ENCODE measurements at places on chromosomes 3 and 15.
A peak's percentile ranks its signal among the peaks of the same experiment; 100 is the strongest.

DNA sequence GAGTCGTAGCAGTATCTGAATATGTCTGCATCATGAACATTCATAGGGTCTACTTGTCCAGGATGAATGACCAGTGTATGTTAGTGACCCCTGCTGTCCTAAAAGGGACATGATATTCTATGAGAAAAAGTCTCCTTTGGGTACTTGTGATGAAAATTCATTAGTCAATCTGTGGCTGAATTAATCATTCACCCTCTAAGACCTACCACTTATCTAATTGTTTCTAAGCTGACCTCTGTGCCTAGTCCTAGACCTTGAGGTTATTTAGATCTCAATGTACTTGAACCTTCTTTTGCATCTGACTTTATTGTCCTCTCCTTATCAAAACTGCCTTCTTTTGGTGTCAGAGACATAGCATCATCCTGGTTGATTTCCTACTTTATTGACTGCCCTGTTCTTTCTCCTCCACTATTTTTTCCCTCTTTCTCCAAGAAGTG is 799.3 kb downstream of the DIPK2A start:
- DNase-seq: no peak

DNA sequence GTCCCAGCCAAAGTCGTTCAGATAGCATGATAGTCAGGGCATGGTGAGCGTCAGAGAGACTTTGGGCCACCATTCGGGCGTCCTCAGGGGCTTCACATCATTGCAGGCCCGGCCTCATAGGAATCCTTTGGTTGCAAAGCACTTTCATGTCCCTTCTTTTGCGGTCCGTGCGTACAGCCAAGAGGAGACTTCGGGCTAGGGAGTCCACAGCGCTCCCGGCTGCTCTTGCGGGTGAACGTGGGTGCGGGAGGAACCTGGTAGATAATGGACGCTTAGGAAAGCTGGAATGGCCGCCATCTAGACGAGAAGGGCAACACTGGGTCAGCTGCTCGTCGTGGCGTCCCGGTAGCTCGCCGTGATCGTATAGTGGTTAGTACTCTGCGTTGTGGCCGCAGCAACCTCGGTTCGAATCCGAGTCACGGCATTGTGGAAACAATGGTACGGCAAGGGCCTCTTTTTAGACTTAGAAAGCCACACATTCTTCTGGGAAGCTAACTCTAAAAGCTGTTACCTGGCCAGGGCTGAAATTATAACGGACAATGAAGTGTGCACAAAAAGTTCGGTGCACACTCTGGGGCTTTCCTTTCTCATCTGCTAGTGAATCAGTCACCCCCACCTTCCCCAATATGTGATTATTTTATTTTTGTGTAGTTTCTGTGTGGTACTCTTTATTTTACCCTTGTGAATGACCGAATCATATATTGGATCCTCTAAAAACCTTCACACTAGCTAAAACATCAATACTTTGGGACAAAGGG is 13.2 kb upstream of the SHF start:
- peak; percentile 73 for DNase-seq

- no peak for DNase-seq
Observed at GRCh38 chr3:176796371-176796770, 400.9 kb downstream of the TBL1XR1 start.

DNA sequence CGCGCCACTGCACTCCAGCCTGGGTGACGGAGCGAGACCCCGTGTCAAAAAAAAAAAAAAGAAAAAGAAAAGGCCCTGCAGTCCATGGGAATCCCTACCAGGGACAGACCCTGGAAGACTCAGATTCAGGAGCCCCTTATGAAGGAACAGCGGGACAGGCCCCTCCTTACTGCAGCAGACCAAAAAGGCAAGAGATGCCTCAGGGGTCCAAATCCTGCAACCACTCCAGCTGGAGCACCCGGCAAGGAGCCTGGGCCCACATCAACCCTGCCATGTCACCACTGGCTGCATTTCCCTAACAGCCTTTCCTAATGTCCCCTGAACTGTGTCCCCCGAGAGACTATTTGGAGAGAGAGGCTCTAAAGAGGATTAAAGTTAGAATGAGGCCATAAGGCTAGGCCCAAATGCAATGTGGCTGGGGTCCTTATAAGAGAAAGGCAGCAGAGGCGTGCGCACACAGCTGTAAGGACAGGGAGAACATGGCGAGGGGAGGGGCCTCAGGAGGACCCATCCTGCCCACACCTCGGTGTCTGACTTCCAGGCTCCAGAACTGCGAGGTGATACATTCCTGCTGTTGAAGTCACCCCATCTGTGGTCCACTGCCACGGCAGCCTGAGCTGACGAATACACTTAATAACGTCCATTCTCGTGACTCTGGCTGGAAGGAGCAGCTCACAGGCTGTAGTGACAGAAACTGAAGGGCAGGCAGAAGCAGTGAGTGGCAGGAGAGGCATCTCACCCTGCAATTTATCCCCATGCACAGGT is 78.1 kb downstream of the ATP10A start:
- DNase-seq: no peak

DNA sequence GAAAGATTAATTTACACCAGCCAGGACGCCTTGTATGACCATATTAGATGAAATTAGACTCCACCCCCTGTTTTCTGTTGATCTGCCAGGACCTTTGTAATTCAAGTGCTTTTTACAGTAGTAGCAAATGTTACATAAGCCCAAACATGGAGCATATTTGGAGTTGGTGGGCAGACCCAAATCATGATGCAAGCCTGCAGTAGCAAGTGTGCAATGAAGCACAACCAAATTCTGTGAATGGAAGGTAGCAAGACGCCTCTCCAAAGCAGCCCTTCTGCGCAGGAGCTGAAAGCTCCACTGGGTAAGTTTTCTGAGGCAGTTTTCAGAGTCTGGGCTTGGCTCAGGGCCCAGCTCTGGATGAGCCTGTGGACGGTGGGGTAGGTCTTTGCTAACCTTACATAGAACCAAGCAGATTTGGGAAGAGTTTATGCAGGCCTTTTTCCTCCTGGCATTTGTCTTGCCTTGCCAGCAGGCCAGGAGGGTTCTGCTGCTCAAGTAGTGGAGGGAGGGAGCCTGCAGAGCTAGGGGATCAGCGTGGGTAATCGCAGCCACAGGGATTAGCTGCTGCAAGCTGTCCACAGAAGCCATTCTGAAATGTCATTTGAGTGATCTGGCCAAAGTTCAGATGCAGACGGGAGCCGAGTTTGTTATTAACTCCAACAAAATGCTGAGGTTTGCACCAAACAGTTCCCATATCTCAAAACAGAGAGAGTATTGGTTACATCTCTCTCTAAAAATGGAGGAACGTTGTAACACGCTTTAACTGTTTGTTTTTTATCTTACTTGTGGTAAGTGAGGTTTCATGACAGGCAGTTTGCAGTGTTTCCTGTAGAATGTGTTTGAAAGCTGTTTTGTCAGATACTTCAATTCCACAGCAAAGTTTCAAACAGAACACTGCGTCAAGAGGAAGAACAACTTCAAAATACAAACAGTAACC is 55.4 kb downstream of the PSMD6 start:
- DNase-seq: no peak

DNA sequence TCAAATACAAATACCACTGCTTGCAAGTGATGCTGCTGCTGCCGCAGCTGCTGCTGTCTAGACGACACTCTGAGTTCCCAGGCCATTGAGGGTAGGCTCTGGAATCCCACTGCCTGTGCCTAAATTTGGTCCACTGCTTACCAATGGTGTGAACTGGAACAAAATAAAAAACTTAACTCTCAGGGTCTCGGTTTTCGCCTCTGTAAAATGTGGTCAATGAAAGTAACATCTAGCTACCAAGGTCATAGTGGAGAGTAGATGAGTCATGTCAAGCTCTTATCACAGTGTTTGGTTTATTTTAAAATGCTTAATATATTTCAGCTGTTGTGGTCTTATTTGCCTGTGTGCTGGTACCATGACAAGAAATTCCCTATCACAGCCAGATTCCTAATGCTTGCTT is 299.3 kb downstream of the CLSTN2 start:
- DNase-seq: no peak

DNA sequence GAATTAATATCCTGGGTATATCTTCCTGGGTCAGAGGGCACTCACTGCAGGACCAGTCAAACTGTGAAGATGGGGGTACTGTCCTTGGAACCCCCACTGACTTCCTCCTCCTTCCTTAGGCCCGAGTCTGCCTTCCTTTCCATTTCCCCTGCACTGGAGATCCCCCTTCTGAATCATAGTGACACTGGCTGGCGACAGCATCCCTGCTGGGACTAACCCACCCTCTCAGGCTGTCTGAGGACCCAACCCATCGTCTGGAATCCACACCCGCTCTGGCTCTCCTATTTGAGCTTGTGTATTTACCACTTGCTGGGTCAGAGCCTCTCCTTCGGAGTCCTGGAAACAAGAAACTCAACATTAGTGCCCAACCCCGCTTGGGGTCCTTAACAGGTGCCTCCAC is 21.2 kb downstream of the TMEM40 start:
- DNase-seq: no peak

DNA sequence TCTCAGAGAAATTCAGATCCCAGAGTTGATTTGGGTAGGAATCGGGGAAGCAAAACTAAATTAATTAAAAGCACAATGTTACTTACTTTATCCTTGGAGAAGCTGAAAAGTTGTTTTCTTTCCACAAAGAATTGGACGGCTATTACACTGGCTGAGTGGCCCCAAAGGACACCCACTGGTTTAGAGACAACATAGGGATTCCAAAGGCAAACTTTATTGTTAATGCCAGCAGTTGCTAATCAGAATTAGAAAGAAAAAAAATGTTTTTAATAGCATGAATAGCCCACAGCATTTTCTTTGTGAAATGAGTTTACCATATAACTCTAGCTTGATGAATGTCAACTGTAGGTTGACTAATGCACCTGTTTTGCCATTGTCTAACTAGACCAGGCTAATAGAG is 51.7 kb downstream of the WDR49 start:
- no peak for DNase-seq

DNA sequence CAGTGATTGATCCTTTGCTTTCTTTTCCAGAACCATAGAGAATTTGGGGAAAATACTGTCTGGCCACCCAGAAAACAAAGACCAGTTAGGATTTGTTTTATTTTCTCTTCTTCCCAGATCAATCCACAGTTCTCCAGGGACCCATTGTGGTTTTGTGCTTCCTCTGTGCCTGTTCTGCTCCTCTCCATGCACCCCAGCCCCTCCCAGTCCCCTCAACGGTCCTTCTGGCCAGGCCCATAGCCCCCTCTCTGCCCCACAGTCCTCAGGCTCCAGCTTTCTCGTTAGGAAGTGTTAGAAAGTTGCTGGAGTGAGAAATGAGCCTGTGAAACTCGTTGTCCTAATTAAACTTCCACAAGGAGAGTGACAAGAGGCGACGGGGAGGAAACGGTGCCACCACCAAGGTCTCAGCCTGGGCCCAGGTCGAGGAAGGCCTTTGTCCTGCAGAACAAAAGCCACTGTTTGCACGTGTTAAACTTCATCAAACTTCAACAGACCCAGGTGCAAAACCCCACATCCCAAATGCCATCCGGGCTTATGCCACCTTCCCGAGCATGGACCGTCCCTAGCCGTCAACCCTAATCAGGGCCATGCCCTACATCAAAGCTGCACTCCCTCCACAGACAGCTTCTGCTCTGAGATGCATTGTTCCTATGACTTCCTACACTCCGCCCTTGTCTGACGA is 18.7 kb upstream of the ALDH1A3 start:
- peak; percentile 28 for DNase-seq

DNA sequence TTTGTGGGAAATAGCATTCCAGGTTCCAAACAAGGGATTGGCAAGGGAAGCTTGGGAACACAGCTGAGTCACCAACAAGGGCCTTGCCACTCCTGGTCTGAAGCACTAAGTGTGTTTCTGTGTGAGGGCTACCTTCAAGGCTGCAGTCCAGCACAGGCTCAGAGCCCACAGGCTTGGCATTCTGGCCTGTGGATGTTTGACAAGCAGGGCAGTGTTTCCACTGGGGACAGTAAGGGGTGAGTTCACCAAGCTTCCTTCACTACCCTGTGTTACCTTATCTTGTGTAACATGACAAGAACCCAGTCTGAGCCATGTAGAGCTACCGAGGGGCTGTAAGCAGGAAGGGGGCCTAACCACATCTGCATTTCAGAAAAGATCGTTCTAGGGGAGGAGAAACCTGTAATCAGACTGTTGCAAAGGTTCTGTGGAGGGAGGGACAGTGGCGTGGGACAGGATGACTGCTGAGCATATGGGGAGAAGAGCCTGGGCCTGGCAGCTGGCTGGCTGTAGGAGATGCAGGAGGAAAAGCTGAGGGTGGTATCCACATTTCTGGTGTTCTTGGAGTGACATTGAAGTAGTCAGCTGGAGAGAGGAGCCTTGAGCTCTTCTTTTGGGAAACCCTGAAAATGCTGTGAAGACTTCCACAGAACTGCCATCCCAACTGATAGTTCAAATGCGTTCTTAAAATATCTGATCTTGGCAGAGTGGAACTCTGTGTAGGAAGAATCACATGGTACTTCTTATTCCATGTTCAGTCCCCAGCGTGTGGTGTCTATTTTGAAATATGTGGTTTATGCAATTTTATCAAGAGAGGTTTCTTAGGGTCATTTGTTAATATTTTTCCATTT is 61.3 kb downstream of the CTDSPL start:
- DNase-seq: no peak

DNA sequence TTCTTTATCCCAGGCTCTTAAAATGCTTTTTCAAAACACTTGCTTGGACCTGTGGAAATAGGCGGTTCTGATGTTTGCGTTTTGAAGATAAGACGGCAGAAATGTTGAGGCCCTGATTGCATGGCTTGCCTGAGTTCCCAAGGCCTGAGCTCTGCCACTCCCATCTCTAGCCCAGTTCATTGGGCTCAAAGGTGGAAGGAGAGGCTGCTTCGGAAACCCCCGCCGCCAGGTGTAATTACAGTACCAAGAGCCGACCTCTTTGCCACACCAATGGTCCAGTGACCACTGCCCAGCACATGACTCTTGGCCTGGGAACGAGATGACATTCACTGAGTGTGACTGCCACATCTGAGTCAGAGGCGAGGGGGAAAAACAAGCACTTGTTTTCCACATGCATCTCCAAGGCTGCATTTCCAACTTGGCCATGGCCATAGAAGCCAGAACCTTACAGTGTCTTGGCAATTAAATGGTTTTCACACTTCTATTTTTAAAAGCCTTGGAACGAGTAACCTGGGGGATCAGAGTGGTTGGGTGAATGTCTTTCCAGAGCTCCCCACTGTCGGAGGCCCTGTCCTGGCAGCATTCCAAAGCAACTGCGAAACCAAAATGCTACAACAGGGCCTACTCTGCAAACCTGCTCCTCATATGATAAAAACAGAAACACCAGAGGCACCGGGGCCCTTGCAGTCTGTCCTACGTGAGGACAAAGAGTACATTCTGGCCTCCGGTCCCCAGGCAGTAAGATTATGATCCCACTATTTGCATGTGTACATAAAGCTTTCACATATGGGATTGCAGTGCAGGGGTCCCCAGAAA is 63.8 kb upstream of the CGNL1 start:
- DNase-seq: no peak

Measured in natural killer cell treated with Interleukin-12 subunit alpha and Interleukin-12 subunit beta and Interleukin-15 and Interleukin-18, amount 100 ng/mL, for 72 hours (primary cell).